ENCODE measurements at places on chromosomes 5 and 9. TPM values are rescaled to one million over a fixed set of nuclear protein-coding genes. Genes with fewer than 3 reads are reported as not detected.

Gene DIPK1B
- total RNA-seq, result 5.6 TPM

DNA sequence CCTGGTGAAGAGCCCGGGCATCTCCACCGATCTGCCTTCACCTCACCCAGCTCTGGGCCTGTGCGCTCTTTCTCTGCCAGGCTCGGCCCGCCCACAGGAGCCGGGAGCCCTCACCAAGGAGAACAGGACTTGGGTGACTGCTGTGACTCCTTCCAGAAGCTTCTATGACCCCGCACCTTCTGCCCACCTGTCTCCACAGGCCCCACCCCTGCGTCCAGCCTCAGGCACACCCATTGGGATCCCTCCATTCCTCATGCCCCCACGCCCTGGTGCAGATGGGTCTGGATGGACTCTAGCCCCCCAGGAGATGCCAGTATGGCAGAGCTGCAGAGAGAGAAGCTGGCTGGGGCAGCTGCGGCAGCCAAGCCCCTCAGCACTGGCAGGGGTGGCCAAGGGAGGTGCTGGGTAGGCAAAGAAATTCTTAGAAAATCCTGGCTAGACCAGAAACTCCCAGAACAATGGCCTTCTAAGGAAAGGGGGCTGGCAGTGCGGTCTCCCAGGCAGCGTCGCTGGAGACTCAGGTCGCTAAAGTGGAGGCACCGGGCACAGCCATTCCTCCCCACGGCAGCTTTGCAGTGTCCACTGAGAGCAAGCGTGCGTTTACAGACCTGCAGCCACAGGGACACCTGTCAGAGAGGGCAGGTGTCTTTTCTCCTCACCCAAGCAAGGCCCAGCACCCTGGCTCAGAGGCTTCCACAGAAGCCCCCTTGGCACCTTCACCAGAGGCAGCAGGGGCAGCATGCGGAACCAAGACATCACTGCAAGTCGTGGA, 17.3 kb downstream of the LPCAT1 start:
- peaks cover 4% of the 10 kb centered on the region for H3K36me3 ChIP-seq
- H3K27ac ChIP-seq, result no peak overlapping the region
- no peaks in the 10 kb centered on the region for H3K4me1 ChIP-seq
- no peak for DNase-seq

DNA sequence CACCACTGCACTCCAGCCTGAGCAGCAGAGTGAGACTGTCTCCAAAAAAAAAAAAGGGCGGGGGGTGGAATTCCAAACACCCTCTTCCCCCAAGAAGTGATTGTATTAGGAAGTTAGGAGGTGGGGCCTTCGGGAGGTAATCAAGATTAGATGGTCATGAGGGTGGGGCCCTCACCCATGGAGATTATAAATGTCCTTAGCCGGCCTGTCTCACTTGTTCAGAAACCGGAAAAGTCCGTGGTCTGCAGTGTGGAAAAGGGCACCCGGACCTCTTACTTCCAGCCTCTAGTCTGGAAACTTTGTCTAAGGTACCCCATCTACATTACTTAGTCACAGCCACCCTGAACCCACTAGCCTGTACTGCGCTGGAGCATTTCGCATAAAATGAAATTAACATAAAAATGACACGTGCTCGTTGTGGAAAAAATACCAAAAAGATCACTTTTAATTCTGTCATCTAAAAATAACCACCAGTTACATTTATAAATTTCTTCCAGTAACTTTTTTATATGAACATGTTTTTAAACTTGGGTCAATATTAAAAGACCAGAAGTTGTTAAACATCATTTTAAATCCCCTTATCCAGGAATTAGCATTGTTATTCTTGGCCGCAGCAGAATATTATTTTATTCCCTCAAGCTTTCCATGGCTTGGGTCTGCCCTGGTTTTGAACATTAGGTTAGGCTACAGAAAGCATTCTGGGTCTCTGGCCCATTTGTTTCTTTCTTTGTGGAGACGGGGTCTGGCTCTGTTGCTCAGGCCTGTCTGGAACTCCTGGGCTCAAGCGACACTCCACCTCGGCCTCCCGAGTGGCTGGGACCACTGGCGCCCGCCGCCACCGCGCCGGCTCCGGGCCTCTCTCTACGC, 1.2 kb upstream of the CKS2 start:
- peak overlapping the region; percentile 87 for H3K4me3 ChIP-seq
- peak overlapping the region; percentile 99 for H3K27ac ChIP-seq
- no peak for DNase-seq

Gene AHRR
- not detected for total RNA-seq

GRCh38 chr5:133294380-133294779, 242.6 kb downstream of the HSPA4 start:
- H3K27ac ChIP-seq, result no peak overlapping the region
- no peak for DNase-seq
- H3K27me3 ChIP-seq, result no peaks in the 10 kb centered on the region
- no peaks in the 10 kb centered on the region for H3K36me3 ChIP-seq
- H3K4me1 ChIP-seq, result no peaks in the 10 kb centered on the region
- H3K4me3 ChIP-seq, result no peak overlapping the region

- H3K4me3 ChIP-seq, result no peak overlapping the region
- no peaks in the 10 kb centered on the region for H3K36me3 ChIP-seq
- H3K27ac ChIP-seq, result no peak overlapping the region
- no peak for DNase-seq
- no peaks in the 10 kb centered on the region for H3K4me1 ChIP-seq
- no peaks in the 10 kb centered on the region for H3K27me3 ChIP-seq
These were observed 21.9 kb downstream of the KDM4C start for GRCh38 chr9:6779417-6780241.

DNA sequence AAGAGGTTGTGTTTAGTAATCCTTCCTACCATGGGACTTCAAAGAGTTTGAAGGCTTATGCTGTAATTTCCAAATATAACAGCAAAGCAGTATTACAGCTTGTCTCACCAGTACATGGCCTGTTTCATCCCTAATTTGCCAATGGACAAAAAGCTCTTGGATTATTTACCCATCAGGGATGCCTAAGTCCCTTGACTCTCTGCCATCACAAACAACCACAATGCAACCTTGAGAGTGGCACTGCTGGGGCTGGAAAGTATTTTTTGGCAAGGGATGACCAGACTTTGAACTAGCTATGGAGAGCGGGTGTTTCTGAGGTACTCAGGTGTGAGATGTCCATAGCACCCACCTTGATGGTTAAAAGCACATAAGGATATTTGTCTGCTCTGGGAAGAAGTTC, 9.1 kb downstream of the MAMDC2 start:
- no peak overlapping the region for H3K4me3 ChIP-seq
- peak overlapping the region; percentile 64 for H3K27ac ChIP-seq
- peaks cover 24% of the 10 kb centered on the region for H3K4me1 ChIP-seq
- DNase-seq, result no peak
- no peaks in the 10 kb centered on the region for H3K27me3 ChIP-seq

Gene CDX1
- total RNA-seq, result 1.3 TPM

DNA sequence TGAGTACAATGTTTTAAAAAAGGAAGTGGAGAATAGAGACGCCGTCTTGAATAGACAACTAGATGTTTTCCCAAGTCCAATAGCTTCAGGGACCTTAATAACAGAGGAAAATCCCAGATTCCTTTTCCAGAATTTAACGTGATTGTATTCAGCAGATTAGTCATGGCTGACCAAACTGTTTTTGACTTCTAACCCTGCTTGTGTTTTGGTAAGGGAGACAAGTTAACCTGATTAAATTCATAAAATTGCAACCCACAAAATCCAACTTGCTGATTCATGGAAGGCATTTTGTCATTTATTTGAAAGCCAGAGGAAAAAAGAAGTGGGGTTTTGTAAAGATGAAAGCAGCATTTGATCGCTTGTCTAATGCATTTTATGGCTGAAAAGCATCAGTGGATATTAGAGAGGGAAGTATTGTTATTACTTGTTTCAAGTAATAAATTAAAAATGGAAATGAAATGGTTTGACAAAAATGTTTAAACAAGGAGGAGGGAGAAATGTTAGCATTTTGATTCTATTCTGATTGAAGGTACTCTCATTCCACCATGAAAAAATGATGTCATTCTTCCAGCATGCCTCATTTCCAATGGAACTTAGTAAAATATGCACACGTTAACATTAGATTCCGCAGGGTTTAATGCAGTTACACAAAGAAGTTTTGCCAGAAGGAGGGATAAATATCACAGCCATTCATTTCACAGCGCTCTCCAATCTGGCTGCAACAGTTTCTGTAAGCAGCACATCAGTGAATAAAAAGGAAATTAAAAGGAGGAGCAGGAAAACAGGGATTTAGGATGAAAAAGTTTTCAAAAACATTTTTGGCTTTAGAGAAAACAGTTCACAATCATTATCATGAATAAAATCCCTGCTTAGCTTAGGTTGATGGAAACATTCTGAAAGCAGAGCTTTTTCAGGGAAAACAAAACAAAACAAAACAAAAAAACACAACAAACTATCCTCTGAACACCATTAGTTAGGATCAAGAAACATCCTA, 314.7 kb downstream of the PRR16 start:
- no peak overlapping the region for H3K27ac ChIP-seq
- H3K36me3 ChIP-seq, result no peaks in the 10 kb centered on the region
- no peaks in the 10 kb centered on the region for H3K4me1 ChIP-seq
- no peak overlapping the region for H3K4me3 ChIP-seq
- DNase-seq, result no peak
- no peaks in the 10 kb centered on the region for H3K27me3 ChIP-seq

Gene CTNND2
- 6.0 TPM for total RNA-seq

Gene ZBTB26
- 6.7 TPM for total RNA-seq

DNA sequence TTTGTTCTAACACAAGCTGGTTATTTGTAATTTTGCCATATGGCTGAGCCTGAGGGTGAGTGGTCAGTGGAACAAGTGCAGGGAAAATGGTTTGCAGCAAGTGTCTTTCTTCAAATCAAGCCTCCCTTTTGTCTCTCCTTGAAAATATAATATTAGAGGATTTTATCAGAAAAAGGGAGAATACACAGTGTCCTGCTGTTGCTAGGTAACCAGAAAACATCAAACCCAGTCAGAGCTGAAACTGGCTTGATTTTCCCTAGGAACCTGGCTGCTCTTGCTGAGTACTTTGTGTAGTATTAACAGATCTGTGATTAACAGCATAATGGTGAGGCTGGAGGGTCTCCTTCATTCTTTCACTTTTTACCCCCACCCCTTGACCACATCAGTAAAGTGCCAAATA, 314.0 kb downstream of the ARHGEF28 start:
- H3K4me1 ChIP-seq, result no peaks in the 10 kb centered on the region
- no peak overlapping the region for H3K4me3 ChIP-seq
- no peak for DNase-seq
- H3K27me3 ChIP-seq, result no peaks in the 10 kb centered on the region
- no peaks in the 10 kb centered on the region for H3K36me3 ChIP-seq

DNA sequence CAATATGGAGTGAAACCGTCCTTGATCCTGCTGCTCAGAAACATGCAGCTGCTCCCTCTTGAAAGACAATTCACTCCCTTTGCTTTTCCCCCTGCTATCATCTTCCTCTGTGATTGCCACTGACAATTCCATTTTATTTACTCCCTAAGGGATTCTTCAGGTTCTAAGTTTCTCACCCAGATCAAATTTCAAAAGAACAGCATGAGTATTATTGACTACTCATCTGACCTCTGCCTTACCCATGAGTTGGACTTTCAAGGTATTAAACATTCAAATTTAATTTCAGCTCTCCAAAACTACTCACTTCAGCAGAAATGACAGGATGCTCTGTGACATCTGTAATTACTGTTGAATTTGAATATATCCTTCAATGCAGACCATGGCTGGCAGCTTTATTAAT, 236.5 kb upstream of the HAPLN1 start:
- H3K27me3 ChIP-seq, result no peaks in the 10 kb centered on the region
- H3K36me3 ChIP-seq, result no peaks in the 10 kb centered on the region
- H3K4me3 ChIP-seq, result no peak overlapping the region
- no peaks in the 10 kb centered on the region for H3K4me1 ChIP-seq
- H3K27ac ChIP-seq, result no peak overlapping the region

Gene ITGA2
- 33.7 TPM for total RNA-seq

DNA sequence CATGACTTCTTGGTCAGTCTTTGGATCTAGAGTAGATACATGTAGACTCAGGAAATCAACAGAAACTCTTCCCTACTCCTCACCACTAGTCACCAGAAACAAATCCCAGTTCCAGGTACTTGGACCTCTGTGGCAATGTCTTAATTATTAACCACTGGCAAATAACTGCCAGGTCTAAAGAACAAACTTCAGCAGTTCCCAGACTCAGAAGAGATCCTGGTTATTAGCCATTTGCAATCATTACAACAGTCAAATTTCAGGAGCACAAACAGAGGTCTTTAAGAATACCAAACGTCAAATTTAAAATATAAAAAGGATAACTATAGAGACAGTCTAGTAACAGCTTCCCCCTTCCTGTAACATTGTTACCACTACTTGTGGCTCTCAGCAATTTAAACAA, 10.2 kb downstream of the DIAPH1 start:
- H3K27ac ChIP-seq, result no peak overlapping the region
- no peaks in the 10 kb centered on the region for H3K4me1 ChIP-seq
- no peaks in the 10 kb centered on the region for H3K27me3 ChIP-seq
- no peak for DNase-seq
- no peaks in the 10 kb centered on the region for H3K36me3 ChIP-seq

Gene PPP1R26
- 15.1 TPM for total RNA-seq

- H3K36me3 ChIP-seq, result no peaks in the 10 kb centered on the region
- no peaks in the 10 kb centered on the region for H3K4me1 ChIP-seq
- H3K4me3 ChIP-seq, result no peak overlapping the region
These were observed 43.6 kb downstream of the GADD45G start for GRCh38 chr9:89648247-89649000.

- no peaks in the 10 kb centered on the region for H3K4me1 ChIP-seq
- DNase-seq, result no peak
- H3K4me3 ChIP-seq, result no peak overlapping the region
- no peaks in the 10 kb centered on the region for H3K27me3 ChIP-seq
These were observed 136.0 kb upstream of the NREP start for GRCh38 chr5:111892949-111893348.

- no peak overlapping the region for H3K4me3 ChIP-seq
- no peaks in the 10 kb centered on the region for H3K36me3 ChIP-seq
- DNase-seq, result no peak
- no peaks in the 10 kb centered on the region for H3K4me1 ChIP-seq
- H3K27me3 ChIP-seq, result no peaks in the 10 kb centered on the region
These were observed 518.4 kb downstream of the TAF11L14 start for GRCh38 chr5:18152671-18153070.

Gene SPATA31C2
- total RNA-seq, result not detected

GRCh38 chr5:41277476-41278245, 64.3 kb upstream of the C6 start:
- H3K4me1 ChIP-seq, result no peaks in the 10 kb centered on the region
- H3K4me3 ChIP-seq, result no peak overlapping the region
- no peaks in the 10 kb centered on the region for H3K36me3 ChIP-seq

Gene SCGB3A2
- not detected for total RNA-seq

All from breast epithelium (tissue), 4 donors.